ENCODE measurements at places on chromosomes 16 and 17.

GRCh38 chr16:4886151-4886550, 38.9 kb downstream of the UBN1 start:
- DNase-seq = no peak

GRCh38 chr16:305916-306626, 23.1 kb downstream of the PDIA2 start:
- DNase-seq = peak; percentile 84

GRCh38 chr17:77890771-77891170, 67.7 kb upstream of the TNRC6C start:
- DNase-seq = no peak

GRCh38 chr17:13154930-13155329, 137.1 kb upstream of the ELAC2 start:
- no peak for DNase-seq

GRCh38 chr17:82077617-82078358, 12.2 kb upstream of the DUS1L start:
- DNase-seq = no peak

DNA sequence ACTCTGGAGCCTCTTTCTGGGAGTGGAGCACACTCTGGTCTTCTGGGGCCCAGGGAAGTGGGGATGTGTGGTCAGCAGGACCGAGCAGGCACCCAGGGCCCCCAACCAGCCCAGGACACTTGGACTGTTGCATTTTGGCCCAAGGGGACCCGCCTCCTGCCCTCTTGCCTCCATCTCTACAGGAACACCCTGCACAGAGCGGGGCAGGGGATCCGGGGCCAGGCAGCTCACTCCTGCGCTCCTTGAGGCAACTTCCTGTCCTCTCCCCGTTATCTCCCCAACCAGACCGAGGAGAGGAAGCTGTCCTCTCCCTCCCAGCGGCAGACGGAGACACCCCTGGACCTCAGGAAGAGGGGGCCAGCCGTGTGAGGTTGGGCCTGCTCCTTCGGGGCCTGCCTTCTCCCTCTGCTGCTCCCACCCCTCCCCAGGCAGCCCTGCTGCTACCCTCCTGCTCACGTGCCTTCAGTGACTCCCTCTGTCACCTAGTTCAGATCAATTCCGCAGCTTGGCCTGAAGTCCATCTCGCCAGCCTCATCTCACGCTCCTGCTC, 10.0 kb upstream of the ATP2A3 start:
- DNase-seq = no peak

- no peak for DNase-seq
Observed at GRCh38 chr17:66885417-66885816, 50.5 kb downstream of the CACNG5 start.

DNA sequence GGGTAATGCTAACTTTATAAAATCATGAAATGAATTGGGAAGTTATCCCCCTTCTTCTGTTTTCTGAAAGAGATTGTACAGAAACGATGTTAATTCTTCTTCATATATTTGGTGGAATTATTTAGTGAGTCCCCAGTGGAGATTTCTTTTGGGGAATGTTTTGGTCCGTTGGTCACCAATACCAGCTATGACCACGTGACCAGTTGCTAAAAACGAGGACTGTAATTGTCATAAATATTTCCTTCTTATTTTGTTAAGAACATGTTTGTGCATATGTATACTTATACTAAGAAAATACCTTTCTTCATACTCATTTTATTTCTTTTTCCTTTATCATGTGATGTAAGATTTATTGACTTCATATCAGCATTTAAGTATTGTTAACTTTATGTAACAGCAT, 10.3 kb upstream of the DYNLRB2 start:
- no peak for DNase-seq

GRCh38 chr16:8727131-8727806, 52.9 kb downstream of the ABAT start:
- no peak for DNase-seq

DNA sequence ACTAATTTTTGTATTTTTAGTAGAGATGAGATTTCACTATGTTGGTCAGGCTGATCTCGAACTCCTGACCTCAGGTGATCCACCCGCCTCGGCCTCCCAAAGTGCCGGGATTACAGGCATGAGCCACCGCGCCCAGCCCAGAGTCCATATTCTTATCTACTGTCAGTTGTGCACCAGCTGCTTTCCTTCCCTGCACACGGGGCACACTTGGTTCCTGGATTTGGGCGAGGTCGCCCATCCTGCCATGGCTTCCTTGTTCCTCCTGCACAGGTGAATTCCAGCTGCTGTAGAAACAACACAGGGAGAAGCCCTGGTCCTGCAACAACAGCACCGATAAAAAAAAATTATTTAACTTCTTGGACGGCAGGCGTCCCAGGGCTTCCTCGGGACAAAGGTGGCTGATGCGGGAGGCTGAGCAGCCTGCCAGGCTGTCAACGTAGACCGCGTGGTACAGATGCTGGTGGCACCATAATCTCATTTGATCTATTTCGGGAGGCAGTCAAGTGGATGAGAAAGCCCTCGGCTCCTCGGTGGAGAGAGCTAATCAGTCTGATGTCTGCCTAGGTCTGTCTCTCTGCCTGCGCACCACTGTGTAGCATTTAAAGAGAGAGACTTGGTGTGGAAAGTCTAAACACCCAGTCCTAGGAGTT, 19.1 kb downstream of the RGS9 start:
- no peak for DNase-seq

GRCh38 chr17:66514227-66514806, 211.9 kb downstream of the PRKCA start:
- DNase-seq = peak; percentile 76

DNA sequence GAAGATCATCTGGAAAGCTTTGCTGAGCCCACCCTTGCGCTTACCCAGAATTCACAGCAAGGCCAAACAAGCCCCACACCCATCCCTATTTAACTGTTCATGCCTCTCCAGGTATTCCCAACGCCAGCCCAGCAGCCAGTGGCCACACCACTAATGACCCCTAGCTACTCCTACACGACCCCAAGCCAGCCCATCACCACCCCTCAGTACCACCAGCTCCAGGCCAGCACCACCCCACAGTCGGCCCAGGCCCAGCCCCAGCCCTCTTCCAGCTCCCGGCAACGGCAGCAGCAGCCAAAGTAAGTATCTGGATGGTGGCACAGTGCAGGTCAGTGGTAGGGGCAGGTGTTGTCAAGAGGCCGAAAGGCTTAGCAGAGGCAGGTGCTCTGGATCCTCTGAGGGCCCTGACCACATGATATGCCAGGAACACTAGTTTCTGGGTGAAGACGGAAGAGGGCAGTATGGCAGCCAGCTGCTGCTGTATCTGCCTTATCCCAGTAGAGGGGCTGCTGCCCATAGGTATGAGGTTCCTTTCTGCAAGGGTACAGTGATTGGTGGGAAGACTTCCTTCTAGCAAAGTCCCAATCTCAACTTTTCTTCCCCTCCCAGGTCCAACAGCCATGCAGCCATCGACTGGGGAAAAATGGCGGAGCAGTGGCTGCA, 10.7 kb downstream of the PROCA1 start:
- no peak for DNase-seq

- DNase-seq = no peak
Observed at GRCh38 chr16:89335803-89336485, 118.4 kb downstream of the ZNF778 start.

DNA sequence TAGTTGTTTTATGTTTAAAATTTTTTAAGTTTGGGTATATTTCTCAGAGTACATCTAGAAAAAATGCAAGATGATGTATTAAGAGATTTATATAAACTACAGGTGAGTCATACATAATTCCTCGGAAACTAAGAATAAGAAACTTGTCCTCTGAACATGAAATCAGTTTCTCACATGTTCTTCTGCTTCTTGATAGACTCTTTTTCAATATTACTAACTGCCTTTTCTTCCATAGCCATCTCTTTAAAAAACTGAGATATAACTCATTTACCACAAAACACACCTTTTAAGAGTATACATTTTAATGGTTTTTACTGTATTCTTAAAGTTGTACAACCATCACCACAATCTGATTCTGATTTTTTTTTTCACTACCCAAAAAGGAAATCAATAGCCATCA, 238.4 kb upstream of the AXIN2 start:
- DNase-seq = no peak

- DNase-seq = no peak
Observed at GRCh38 chr16:8645141-8645521, 23.6 kb downstream of the METTL22 start.

DNA sequence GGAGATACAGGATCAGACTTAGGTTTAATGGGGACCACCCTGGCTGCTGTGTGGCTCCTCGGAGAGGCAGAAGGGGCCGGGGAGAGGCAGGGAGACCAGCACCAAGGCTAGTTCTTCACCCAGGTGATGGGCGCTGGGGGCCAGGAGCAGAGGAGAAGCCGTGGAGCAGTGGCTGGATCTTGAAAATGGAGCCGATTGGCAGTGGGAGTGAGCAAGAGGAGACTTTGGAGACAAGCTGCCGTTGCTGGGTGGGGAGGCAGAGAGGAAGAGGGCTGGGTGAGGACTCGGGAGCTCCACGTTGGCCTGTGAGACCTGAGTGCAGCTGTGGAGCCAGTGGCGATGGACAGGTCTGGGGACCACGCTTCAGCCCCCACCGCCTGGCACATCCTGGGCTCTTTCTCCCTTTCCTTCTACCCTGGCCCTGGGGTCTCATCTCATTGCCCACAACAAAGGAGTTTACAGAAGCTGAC, 9.0 kb downstream of the RAB11FIP4 start:
- DNase-seq = no peak

GRCh38 chr17:78528541-78528940, 48.7 kb downstream of the DNAH17 start:
- no peak for DNase-seq

GRCh38 chr17:48004983-48005382, 32.6 kb downstream of the COPZ2 start:
- no peak for DNase-seq
